ENCODE measurements at places on chromosomes 2 and 18.

GRCh38 chr18:70072678-70073077 lies 125.0 kb upstream of the CD226 start:
- no peak for DNase-seq

DNA sequence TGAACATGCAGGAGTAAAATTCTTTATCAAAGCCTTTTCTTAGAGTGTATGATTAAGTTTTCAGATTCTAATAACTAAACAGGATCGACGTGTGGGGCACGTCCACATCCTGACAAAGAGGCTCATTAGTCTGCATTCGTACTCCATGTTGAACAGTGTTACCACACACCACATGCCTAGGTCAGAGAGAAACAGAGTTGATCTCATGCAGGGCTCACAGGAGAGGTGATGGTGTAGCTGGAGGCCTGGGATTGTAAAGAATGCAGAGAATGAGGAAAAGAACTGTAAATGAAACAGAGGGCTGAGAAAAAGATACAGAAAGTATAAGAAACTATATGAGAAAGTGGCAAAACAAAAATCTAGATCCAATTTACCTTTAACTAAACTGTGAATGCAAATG lies 632.5 kb downstream of the BCL11A start:
- no peak for DNase-seq

DNA sequence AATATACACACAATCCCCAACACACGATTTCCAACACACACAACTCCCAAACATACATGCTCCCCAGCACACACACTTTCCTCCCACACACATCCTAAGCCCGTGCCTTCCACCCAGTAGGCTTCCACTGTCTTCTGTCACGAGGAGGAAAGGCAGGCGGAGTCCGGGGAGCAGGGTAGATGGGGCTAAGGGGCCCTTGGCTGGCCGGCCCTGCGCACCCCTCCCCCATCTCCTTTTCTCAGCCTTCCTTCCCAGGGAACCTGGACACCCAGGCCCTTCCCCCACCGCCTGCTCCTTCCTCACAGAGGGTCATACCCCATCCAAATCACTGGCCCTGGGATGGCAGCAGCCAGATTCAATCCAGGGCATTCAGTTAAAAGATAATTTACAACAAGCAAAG lies 3.4 kb upstream of the PDCD1 start:
- DNase-seq = peak; percentile 27

- DNase-seq = peak; percentile 41
Observed at GRCh38 chr2:74181739-74182138, 3.1 kb upstream of the MOB1A start.

DNA sequence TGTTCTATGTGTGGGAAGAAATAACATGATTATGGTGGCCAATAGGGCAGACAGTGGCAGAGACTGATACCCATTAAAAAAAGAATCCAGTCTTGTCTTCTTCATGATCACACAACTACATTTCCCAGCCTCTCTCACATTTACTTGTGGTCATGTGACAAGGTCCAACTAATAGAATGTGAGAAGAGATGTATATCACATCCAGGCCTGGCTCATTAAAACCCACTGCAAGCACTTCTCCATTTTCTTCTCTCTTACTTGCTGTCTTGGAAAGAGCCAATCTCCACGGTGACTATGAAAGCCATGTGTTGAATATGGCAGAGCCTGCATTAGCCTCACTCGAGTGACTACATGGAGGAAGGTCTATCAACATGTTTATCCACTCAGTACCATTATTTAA lies 306.2 kb upstream of the ZEB2 start:
- DNase-seq = no peak

- no peak for DNase-seq
Observed at GRCh38 chr2:67242456-67242855, 154.7 kb upstream of the ETAA1 start.

DNA sequence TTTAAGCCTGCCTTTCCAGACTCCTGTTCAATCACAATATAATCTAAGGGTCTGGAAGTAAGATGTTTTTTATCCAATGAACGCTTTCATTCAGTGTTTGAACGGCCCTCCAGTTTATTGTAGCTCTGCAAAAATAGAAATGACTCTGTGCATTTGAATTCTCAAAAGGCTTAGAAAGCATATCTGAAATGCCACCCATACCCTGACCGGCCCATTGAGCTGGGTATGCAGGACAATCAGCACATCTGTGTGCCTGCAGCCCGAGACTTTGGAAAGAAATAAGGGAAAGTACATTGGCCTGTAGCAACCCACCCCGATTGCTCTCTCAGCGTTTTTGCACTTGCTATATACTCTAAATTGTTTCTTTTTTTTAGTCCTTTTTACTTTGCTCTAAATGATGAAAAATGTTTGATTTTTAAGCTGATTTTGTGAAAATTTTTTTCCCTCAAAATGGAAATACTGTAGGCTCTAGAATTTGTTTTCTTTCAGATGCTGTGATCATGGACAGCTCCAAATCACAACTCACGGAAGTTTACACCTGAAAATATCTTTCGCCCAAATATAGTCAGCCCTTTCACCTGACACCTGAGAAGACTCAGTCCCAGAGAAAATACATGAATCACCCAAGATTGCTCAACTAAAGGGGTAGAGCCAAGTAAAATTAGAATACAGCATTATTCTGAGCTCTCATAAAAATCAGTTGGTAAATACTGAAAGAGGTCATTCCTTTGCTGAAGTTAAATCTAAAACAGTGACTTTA lies 194.5 kb upstream of the SIX3 start:
- peak; percentile 22 for DNase-seq

GRCh38 chr2:120528051-120528692 lies 182.2 kb downstream of the INHBB start:
- no peak for DNase-seq

DNA sequence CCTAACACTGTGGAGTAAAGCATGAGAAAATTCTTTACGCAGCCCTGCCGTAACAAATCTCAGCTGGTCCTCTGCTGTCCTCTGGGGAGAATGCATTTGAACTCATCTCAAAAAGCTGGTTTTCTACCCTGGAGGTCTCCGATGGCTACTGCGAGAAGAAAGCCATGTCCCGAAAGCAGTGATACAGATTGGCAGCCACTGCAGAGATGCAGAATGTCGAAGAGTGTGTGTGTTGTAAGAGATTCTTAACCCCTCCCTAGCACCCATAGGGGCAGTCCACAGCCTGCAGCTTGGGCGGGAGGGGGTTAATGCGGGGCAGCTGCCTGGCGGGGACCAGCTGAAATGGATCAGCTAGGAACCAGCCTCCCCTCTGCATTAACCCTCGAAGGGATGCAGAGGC lies 235.9 kb downstream of the ZNF516 start:
- DNase-seq = no peak

DNA sequence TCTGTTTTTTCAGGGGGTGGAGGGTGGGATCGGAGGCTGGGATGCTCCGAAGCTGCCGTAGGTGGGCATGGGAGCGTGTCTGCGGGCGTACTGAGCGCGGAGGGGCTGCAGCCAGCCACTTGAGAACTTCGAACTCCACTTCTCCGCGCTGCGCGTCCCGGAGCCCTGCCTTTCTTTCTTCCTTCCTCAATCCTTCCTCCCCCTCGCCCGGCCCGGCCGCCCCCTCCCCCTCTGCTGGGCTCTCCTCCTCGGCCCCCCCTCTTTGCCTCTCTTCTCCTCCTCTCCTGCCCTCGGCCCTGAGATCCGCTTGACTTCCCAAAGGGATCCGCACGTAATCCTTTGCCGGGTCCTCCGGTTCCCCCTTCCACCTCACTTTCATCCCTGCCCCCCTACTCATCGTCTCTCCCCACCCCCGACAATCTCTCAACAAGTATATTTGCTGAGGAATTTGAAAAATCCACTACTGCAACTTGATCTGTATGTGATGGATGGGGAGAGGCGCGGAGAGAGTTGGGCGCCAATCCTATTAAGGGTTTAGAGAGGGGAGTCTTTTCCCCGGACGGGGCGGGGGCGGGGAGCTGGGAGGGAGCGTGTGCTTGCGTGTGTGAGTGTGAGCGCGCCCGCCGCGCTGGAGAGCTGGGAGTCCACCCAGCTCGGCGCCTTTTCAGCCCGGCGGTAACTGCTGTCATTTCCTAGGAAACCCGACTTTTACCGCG lies 1.1 kb downstream of the GLI2 start:
- DNase-seq = peak; percentile 74

DNA sequence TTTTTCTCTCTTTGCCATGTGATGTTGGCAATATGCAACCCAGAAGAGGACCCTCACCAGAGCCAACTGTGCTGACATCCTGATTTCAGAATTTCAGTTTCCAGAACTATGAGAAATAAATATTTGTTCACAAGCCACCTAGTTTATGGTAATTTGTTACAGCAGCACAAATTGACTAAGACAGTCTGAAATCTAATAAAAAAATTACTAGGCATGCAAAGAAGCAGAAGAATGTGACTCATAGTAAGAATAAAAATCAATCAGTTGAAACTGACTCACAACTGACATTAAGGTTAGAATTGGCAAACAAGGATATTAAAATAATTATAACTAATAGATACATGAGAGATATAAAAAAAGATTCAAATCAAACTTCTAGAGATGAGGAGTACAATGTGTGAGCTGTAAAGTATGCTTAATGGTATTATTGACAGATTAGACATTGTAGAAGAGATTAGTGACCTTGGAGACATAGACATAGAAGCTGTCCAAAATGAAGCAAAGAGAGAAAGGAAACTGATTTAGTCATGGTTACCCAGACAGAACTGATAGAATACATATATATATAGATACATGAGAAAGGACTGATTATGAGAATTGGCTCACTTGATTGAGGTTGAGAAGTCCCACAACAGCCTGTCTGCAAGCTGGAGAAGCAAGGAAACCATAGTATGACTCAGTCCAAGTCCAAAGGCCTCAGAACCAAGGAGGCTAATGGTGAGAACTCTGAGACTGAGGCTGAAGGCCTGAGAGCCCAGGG lies 27.8 kb upstream of the TTC39C start:
- DNase-seq = no peak

DNA sequence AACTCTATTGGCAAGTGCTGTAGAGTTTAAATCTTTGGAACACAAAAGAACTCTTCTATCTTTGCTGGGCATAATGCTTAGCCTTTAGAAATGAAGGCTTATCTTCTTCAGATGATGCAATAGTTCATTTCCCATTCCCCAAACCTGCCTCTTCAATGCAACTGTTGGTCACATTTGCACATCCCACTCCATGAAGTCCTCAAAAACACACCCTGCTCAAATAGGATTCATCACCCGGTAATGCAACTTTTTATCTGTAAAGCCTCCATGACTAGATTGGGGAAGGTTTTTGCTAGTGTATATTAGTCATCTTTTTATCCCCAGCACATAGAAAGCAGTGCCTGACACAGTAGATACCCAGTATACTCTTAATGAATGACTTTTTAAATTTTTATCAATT lies 376.4 kb downstream of the RBM43 start:
- no peak for DNase-seq

DNA sequence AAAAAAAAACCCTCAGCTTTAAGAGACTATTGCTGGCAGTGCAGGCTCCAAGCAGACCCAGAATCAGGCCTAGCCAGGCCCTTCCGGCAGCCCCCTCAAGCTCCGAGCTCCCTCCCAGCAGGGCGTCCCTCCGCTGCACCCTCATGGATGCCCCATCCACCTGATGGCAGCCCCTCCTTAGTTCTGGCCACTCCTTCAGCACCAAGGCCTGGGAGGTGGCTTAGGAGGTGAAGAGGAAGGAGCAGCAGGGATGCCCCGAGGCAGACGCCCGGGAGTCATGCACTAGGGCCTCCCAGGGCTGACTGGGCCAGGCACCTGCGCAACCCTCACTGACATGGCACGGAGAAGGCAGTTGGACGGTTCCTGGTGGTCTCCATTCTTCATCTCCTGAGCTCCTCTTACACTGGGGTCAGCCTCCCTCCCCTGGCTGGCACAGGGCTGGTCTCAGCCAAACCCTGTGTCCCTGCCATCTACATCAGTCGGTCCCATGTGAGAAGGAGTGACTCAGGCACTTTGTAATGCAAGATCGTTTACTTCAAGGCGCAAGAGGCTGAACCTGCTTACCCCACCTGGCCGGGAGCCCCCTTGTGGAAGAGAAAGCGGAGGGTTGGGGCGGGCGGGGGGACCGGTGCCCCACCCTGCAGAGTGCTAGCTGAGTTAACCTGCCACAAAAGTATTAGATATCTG lies 53.5 kb upstream of the ID2 start:
- no peak for DNase-seq

GRCh38 chr2:227774011-227774624 lies 28.4 kb downstream of the SCYGR8 start:
- DNase-seq = peak; percentile 14

DNA sequence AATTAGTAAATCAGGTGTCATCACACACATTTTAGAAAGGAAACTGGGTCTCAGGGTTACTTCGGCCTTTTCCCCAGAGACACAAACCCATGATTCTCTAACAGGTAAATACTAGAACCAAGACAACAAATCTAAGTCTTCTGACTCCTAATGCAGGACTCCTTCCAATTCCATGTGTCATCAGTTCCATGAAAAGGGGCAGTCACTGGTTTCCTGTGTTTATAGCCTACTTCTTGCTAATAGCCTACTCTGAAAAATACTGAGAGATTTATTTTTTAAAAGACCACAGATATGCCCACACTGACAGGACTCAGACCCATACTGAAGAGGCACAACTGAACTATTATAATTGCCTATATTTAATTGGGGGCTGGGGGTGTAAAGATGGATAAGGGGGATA lies 33.0 kb downstream of the RAB1A start:
- DNase-seq = no peak

GRCh38 chr2:27606611-27607010 lies 22.2 kb downstream of the CCDC121 start:
- DNase-seq = no peak

- DNase-seq = no peak
Observed at GRCh38 chr2:224946895-224947294, 95.4 kb downstream of the DOCK10 start.

GRCh38 chr2:190849774-190850173 lies 30.8 kb upstream of the GLS start:
- DNase-seq = no peak

GRCh38 chr2:102368461-102369109 lies 13.0 kb downstream of the IL18R1 start:
- DNase-seq = no peak

- peak; percentile 85 for DNase-seq
Observed at GRCh38 chr18:23134780-23135549, at the start of gene CABLES1. Gene CABLES1 (plus strand): TSS chr18:23135485. CDS start chr18:23135763, 278 bp downstream.

- DNase-seq = no peak
Observed at GRCh38 chr2:26314243-26314642, 31.7 kb upstream of the SELENOI start.

DNA sequence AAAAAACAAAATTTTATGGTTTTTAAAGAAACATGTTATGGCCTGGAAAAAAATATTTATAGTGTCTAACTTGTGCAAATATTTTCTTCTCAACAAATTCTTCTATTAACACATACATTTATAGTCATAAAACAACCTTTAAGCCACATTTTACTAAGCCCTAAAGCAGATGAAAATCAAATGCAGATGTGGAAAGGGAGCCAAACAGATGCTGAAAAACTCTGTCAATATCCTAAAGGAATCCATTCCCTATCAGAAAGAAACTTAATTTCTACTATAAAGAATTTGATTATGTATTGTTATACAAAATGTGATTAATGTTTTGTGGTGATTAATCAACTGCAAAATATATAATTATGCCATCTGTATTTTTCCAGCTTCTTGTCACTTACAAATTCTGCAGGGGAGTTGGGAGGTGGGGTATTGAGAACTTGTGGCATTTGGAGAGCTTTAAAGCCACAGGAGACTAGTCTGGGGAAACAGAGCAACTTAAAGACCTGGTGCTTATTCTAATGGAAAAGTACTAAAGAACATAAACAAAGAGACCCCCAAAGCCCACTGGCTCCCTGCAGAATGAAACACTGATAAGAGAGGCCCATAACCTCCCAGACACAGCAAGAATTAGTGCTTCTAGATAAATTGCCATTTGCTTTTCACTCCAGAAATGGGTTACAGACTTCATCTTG lies 1721.0 kb upstream of the PIK3C3 start:
- no peak for DNase-seq
